AG09319 (cell line): ENCODE measurements at places on chromosomes 1 and 21.

DNA sequence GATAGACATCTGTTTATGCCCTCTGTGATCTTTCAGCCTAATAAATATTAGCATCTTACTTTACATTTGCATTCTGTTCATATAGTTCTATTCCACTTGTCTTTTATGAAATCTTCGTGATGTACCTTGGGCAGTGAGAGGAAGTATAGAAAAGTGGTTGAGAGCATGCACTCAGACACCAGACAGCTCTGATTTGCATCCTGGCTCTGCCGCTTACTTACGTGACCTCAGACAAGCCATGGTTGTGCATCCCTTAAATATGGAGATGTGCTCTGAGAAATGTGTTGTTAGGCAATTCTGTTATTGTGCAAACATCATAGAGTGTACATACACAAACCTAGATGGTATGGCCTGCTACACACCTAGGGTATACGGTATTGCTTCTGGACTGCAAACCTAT, 22.9 kb downstream of the OVGP1 start:
- no peak for DNase-seq

- no peak for DNase-seq
Measured at GRCh38 chr1:223731133-223731770, 18.9 kb downstream of the CAPN2 start.

DNA sequence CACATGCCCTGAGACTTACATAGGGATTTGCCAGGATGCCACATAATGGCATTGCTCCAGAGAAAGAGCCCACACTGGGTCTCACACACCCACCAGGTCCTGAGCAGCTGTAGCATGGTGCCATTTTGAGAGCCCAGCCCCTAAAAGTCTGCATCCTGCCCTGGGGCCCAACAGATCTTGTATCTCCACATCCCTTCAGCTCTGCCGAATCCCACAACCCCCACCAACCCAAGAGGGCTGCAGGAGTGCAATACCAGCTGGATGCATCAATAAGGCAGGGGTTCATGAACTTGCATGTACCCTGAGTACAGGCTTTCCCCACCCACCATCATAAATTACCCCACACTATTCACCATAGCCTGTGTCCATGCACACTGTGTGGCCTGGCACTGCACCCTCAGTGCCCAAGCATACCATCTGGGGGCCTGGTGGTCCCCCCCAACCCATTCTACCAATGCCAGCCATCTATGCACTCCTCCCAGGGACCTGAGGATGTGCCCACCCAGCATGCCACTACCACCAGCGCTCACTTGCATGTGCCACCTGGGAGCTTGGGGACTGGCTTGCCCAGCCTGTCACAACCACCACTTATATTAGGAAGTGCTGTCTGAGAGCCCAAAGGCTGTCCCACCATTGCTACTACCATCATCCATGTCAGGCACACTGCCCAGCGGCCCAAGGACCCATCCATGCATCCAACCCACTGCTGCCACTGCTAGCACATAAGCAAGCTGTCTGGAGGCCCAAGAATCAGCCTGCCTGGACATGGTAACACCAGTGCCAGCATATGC, 4.1 kb upstream of the KRTAP12-2 start:
- no peak for DNase-seq

- DNase-seq: peak; percentile 63
Measured at GRCh38 chr1:10796029-10796944, at the start of gene CASZ1. Gene CASZ1 (minus strand): TSS chr1:10796646. CDS start chr1:10693889, 102,757 bp downstream.

DNA sequence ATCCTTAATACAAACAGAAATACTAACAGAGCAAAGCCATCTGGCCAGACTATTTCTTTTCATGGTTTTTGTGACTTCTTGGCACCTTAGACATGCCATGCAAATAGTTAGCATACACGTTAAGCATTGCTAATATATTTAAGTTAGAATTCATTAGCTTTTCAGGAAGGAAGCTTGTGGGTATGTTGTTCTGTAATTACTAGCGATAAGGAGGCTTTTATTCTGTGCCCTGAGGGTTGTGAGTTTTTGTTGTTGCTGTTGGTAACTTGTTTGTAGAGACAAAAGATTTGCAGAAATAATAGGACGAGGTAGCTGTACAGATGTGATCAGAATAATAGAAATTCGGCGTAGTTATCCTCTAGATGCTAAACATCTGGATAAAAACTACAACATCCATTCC, 305.3 kb downstream of the TM2D1 start:
- no peak for DNase-seq

GRCh38 chr1:209218981-209219380, 364.5 kb upstream of the CAMK1G start:
- no peak for DNase-seq

GRCh38 chr1:222618880-222619596, 1.1 kb downstream of the MIA3 start:
- no peak for DNase-seq

- DNase-seq: no peak
Measured at GRCh38 chr1:20885121-20885520, 98.0 kb upstream of the HP1BP3 start.

DNA sequence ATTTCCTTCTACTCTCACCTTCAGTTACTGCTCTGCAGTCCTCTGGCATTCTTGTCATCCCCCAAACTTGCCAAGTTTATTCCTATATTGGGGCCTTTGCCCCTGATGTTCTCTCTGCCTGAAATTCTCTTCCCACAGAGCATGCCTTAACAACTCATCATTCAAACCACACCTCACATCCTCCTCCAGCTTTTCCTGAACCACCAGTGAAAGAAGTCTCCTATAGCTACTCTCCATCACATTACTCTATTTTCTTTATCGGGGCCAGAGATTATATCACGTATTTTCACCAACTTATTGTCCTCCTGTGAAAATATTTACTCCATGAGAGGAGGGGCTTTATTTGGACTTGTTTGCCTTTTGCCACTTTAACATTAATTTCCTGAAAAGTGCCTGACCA, 32.1 kb downstream of the EXTL2 start:
- DNase-seq: no peak

DNA sequence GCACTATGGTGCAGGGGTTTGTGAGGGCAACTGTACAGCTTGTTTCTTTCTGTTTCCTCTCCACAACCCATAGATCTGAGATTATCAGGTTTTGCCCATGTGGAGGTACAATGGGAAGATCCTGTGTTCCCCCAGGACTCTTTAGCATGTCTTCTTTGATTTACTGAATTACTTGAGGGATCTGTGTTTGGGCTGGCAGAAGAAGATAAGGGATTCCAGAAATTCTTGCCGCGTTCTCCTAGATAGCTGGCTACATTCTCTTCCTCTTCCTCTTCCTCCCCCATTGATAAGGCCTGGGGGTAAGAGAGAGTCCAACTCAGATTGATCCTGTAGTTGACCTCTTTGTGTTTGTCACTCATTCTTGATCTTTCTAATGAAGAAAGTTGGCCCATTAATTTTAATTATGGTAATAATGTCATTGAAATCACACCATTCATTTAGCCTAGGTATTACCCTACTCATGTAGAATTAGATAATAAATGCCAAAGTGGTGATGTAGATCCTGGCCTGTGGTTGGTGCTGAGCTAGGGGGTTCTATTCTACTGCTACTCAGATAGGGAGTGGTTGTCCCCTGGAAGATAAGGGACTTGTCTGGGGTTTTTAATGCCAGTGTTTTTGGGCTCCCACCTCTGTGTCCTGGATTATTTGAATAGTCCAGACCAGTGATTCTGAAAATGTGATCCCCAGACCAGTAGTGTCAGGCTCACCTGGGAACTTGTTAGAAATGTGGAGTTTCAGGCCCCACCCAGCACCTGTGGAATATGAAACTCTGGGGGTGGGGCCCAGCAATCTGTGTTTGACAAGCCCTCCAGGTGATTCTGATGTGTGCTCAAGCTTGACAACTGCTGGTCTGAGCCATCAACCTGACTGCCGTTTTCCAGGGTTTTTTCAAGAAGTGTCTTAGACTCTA, 122.2 kb downstream of the NOS1AP start:
- DNase-seq: no peak

DNA sequence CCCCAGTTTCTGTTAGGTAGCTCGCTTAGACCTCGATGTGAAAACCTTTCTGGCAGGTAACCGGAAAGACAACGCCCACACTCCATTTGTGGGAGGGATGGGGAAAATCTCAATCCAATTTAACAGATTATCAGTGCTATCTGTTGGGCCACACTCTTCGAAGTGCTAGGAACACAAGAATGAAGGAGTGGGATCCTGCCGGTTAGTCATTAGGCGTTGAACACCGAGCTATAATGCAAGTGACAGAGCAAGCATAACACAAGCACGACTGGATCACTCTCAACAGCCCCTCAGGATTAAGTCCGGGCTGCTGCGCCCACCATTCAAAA, 531 bp downstream of the SNIP1 start:
- no peak for DNase-seq

DNA sequence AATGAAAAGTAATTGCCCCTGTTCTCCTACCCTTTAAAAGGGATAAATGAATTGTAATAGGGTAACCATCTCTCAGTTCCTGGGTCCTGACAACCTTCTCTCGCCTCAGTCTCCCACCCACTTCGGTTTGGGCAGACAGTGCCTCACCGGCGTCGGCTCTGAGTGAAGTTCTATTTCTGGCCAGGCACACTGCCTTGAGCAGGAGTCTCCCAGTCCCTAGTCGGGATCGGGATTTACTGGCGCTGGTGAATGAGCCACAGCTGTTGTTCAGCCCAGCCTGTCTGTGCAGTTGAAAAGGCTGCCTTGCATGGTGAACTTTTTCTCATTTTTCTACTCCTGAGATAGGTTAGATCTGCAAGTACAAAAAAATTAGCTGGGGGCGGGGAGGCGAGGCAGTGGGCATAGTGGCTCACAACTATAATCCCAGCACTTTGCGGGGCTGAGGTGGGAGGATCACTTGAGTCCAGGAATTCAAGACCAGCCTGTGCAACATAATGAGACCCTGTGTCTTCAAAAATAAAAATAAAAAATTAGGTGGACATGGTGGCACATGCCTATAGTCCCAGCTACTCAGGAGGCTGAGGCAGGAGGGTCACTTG, 7.4 kb downstream of the PLEKHM2 start:
- no peak for DNase-seq

- DNase-seq: no peak
Measured at GRCh38 chr1:89855413-89856123, 34.7 kb downstream of the LRRC8D start.

- DNase-seq: no peak
Measured at GRCh38 chr1:106975944-106976343, 80.5 kb upstream of the PRMT6 start.
